ENCODE measurements at places on chromosomes 3 and 15.

DNA sequence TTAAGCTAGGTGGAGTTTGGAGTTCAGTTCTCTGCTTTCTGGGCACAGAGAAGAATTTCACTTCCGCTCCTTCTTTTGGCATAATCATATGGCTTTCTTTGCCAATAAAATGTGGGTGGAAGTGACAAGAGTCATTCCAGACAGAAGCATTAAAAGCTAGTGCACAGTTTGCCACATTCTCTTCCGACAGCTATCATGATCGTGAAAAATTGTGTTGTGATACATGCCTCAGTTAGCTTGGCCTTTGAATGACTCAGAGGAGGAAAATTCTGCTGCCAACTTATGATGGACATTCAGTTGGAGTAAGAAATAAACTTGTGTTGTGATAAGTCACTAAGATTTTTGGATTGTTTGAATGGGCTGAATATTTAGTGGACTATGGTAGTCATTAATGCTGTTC lies 291.7 kb upstream of the SATB1 start:
- DNase-seq: no peak

DNA sequence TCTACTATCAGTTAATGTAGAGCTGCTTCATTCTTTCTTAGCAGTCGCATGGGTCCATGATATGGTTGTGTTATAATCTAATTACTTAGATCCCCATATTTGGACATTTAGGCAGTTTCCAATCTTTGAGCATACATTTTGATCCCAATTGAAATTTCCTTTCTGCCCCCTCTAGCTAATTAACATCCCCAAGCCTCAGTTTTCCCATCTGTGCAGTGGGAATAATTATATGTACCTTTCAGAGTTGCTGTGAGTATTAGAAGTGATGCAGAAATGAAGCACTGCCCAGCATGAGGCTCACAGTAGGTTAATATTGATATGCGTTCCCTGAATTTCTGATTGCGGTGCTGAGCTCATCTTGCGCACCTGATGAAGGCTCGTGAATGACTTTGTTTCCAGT lies 21.8 kb downstream of the SPSB4 start:
- DNase-seq: no peak

DNA sequence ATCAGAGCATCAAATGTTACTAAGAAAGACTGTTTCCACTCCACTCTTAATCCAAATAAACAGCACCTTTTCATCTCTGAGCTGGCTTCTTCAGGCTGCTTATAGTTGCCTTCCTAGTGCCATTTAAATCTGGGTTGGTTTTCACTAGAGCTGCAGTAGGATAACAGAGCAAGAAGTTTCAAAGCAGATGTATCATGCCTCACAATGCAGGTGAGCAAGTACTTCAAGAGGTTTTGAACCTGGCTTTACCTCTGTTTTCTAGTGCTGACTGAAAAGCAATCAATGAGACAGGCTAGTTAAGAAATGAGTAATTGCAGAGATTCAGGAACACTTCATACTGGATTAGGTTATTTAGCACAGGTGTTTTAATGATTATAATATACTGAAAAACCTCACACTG lies 147.7 kb upstream of the SATB1 start:
- DNase-seq: no peak

DNA sequence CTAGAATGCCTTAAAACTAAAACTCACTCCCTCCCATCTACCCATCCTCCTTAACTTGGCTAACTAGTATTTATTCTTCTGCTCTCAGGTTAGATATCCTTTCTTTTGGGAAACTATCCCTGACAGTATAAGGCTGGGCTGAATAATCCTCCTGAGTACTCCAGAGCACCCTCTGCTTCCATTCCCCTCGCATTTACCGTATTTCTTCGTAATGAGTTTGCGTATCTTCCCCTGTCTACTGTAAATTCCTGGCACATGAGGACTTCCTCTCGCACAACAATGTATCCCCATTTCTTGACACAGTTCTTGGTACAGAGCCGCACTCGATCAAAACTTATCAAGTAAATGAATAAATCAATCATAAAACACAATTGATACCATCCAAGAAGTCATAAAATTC lies 82.9 kb upstream of the AKAP13 start:
- no peak for DNase-seq

DNA sequence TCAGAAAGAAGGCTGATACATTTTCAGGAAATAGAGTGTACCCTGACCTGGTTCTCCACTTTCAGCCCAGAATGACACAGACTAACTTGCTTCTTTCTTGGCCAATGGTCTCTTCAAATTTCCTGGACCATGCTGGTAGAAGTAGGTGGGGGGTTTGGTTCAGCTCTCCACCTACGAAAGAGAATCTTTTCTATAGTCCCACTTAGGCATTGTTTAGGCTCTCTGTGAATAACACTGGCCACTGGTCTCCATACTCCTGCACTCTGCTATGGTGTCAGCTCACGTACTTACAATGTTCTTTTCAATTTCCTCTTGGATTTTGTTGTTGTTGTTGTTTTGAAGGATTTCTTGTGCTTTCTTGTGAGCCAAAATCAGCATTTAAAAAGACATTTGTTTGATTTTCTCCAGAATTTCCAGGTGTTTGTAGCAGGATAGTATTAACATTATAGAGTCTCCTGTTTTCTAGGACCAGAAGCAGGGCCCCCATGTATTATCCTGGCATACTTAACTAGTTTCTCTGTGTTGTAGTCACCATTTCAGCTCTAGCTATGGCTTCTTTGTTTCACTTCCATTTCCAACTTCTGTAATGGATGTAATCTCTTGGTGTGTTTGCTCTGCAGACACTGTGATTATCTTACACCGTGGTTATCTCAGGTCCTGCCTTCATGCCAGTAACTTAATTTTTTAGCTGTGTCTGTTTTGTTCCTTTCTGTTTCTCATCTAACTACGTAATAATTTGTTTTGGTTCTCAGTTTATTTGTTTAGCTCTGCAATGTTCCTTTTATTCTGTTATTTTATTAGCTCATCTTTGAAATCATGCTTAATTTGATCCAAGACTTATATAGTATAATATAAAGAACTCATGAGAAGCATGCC lies 61.4 kb downstream of the CHRNA7 start:
- DNase-seq: no peak

- DNase-seq: no peak
These were observed 59.3 kb upstream of the ABHD10 start for GRCh38 chr3:111919370-111920065.

- no peak for DNase-seq
These were observed 339.5 kb upstream of the DNAJC19 start for GRCh38 chr3:181329024-181329423.

GRCh38 chr15:69298697-69299441 lies at the start of gene PAQR5:
PAQR5 (plus strand) TSS chr15:69298912; CDS start chr15:69360081, 61,169 bp downstream.
- no peak for DNase-seq

- no peak for DNase-seq
These were observed 12.3 kb downstream of the KY start for GRCh38 chr3:134638385-134639030.

GRCh38 chr3:195768831-195769303 lies 42.9 kb downstream of the MUC4 start:
- no peak for DNase-seq

All from activated effector memory CD4-positive, alpha-beta T cell treated with Interleukin-2 at 50 U/mL for 16 hours (primary cell).